ENCODE measurements at places on chromosomes 1 and 21.
A peak's percentile ranks its signal among the peaks of the same experiment; 100 is the strongest.

- DNase-seq: no peak
Observed at GRCh38 chr1:35316264-35316663, 47.8 kb downstream of the ZMYM4 start.

- DNase-seq: no peak
Observed at GRCh38 chr1:20612221-20612746, 21.0 kb upstream of the PINK1 start.

- DNase-seq: no peak
Observed at GRCh38 chr1:180584869-180585268, 26.1 kb downstream of the OVAAL start.

DNA sequence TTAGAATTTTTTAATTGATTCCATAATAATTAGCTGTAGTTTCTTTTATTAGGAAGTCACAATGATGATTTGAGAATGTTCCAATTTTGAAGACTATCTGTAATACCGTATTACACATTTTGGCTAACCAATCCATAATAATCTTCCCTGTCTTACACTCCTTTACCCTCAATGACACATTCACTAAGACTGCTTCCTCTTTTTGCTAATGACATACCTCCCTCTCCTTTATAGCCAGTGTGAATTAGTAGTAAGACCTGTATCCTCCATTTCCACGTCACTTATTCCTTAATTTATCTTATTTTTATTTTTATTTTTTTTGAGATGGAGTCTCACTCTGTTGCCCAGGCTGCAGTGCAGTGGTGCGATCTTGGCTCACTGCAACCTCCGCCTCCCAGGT lies 10.1 kb downstream of the KDM1A start:
- DNase-seq: no peak

GRCh38 chr21:41012425-41012824 lies 155.5 kb upstream of the BACE2 start:
- no peak for DNase-seq

DNA sequence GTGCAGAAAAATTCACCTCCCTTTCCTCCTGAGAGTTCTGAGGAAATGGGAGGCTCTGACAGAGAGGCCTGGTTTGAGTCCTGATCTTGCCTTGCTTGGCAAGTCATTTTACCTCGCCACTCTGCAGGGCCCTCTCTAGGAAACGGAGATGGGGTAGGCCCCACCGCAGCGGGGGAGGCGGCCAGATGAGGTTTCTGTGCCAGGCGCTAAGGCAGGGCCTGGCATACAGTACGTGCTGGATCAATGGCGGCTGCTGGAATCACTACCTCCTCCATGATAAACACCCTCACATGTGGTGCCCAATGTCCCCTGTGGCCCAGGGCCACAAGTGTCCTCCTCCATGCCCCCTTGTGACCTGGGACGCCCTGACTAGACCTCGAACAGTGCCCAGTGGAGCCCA lies 499 bp upstream of the PLEKHG5 start:
- DNase-seq: no peak

GRCh38 chr1:110144366-110144765 lies 5.9 kb upstream of the SLC6A17 start:
- DNase-seq: no peak

DNA sequence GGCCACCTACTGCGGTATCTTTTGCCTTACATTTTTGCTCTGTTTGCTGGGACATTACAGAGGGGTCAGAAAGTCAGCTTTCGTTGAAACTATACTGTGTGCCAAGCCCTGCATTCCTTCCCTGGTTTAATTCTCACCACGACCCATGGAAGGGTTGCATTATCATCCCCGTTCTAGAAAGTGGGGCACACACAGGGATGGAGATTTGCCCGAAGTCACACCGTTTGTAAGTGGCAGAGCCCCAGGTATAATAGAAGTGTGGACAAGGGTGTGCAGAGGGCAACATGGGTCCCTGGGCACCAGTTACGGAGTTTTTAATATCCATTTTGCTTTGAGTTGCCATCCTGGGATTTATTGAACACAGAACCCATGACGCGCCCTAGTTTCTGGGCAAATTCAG lies 11.8 kb downstream of the DMRTB1 start:
- no peak for DNase-seq

GRCh38 chr1:38745476-38746401 lies 113.8 kb downstream of the RRAGC start:
- DNase-seq: no peak

GRCh38 chr1:152970495-152970894 lies at the start of gene SPRR4:
Gene SPRR4 (plus strand): TSS chr1:152970648. CDS start chr1:152971891, 1,243 bp downstream.
- DNase-seq: no peak

DNA sequence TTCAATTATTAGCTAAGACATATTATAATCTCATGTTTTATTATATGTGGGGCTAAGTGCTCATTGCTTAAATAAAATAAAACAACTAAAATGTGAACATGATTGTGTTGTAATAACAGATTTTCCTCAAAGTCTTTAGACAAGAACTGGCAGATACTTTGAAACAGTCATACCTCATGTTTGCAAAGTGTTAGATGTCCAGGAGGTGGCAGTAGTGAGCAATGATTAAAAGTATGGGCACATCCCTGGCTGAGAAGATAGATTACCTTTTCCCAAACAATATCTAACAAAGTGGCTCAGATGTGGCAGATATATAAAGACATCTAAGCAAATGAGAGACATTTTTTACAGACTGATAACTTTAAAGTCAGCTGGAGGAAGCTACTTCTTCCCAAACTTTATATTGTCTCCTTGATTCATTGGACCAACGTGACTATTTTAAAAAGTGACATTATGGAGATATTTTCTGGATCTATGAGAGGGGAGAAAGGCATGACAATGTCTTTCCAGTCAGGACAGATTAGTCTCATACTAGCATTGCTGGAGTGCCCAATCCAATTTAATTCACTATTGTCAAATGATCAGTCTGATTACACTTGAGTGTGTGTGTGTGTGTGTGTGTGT lies 269.8 kb downstream of the S1PR1 start:
- DNase-seq: peak; percentile 24

- no peak for DNase-seq
Observed at GRCh38 chr21:46188226-46189212, 4.3 kb upstream of the SPATC1L start.

GRCh38 chr1:105483436-105483835 lies 1573.0 kb upstream of the PRMT6 start:
- DNase-seq: no peak

DNA sequence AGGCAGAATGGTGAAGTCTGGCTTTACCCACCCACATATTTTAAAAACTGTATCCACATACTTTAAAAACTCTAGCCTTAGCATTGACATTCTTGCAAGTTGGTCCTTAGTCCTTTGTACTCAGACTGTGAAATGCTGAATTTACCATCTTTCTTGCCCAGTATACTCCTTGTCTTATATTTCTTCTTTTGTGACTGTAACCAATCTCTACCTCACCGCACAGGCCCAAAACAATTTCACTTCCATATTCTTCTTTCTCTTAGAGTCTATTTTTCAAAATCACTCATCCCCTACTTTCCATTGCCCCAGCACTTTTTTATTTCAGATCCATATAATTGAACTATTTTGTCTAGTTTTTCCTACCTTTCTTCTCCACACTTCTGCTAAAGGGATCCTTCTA lies 892.4 kb upstream of the B3GALT2 start:
- no peak for DNase-seq

DNA sequence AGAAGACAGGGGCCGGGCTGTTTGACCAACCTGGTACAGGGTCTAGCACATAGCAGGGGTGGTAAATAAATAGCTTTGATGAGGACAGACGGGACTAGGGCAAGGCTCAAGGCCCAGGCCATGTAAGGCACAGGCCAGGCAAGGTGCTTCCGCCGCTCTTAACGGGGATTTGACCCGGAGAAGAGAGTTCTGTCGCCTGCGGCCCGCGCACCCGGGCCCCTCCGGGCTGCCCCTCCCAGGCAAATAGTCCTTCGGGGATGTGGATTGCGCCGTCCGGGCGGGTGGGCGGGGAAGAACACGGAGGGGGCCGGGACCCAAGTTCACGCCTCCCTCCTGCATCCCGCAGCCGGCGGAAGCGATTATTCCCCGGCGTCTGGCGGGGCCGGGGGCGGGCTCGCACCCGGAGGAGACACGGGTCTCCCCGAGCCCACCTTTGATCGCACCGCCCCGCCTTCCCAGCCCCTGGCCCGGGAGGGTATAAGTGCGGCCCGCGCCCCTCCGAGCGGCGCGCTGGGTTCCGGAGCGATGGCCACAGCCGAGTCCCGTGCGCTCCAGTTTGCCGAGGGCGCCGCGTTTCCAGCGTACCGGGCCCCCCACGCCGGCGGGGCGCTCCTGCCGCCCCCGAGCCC lies at the start of gene MIXL1:
Gene MIXL1, plus strand, starts transcription at position 508 of the 629 bp plus-strand sequence. Its CDS starts 18 bp downstream, at position 526.
- DNase-seq: peak; percentile 14

DNA sequence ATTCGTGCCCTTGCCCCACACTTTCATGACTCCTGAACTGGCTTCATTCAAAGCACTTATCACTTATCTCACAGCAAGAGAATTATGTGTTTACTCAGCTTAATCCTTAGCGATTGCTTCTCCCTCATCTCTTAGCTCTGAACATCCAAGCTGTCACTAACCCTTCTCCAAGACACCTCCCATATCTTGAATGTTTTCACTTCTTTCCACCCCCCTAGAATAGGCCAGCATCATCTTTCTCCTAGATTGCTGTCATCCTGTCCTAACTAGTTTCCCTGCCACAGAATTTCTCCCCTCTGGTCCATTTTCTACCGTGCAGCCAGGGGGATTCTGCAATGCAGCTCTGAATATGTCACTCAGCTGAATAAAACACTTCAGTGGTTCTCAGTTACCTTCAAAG lies 68.6 kb upstream of the SPATA6 start:
- DNase-seq: no peak

DNA sequence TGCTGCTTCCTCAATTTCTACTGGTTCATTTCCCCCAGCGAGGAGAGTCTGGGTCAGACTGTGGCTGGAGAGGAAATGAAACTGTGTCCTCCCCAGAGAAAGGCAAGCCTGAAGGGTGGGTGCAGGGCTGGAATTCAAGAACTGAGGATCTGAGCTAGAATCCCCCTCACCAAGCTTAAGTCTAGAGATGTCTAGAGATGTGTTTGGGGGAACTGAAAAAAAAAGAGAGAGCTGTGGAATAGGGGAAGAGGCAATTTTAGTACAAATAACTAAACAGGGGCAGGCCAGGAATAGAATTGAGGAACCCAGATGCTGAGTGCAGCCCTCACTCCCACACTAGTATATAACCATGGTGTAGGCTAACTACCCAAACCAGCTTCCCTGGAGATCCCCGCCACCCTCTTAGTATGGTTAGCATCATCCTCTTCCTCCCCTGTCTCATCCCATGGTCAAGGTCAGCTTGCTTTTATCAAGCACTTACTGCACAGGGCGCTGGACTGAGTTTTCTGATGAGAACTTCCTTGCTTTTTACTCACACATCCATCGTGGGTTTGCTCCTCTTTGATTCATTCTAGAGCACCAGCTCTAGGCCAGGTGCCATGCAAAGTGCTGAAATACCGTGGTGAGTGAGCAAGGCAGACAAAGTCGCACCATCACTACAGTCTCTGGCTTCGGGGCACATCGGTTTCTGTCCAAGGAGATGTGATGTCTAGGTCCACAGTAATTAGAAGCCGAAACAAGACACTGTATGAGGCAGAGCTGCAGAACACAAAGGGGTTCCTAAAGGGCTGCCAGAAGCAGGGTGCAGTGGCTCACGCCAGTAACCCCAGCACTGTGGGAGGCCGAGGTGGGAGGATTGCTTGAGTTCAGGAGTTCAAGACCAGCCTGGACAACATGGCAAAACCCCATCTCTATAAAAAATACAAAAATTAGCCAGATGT lies 112.9 kb upstream of the IPO9 start:
- DNase-seq: peak; percentile 21

- DNase-seq: no peak
Observed at GRCh38 chr21:24023402-24023801, 1583.9 kb downstream of the MRPL39 start.

DNA sequence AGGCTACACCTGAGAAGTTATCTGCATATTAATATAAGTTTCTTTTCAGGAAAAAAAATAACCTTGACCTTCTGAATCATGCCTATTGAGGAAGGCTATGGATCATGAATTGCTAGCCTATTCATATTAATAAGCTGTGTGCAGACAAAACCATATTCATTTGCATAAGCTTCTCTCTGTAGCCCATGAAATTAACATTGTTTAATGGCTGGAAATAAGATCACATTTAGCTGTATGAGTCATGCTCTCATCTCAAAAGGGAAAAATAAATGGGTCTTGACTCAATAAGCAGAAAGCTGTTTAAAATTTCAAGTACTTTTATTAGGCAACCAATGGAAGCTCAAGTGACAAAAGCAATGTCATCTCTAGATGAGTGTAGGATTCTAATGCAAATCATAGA lies 330.0 kb upstream of the DEPDC1 start:
- no peak for DNase-seq

DNA sequence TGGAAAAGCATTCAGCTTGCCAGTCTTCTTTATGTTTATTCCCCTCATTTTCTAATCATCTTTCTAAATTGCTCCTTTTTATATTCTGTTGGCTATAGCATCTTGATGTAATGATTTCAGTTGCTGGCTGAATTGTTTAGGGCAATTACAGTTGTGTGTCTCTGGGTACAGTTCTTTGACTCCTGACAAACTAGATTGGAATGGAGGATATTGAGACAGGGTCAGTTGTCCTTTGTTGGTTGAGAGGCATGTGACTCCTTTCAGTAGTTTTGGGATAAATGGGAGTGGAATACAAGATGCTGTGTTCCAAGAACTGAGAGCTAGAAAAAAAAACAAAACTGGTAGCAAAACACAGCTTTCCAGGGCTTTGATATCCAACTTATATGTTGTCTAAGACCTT lies 1.5 kb downstream of the CENPF start:
- no peak for DNase-seq

- DNase-seq: peak; percentile 50
Observed at GRCh38 chr1:206925106-206925736, 3.5 kb upstream of the FCMR start.

DNA sequence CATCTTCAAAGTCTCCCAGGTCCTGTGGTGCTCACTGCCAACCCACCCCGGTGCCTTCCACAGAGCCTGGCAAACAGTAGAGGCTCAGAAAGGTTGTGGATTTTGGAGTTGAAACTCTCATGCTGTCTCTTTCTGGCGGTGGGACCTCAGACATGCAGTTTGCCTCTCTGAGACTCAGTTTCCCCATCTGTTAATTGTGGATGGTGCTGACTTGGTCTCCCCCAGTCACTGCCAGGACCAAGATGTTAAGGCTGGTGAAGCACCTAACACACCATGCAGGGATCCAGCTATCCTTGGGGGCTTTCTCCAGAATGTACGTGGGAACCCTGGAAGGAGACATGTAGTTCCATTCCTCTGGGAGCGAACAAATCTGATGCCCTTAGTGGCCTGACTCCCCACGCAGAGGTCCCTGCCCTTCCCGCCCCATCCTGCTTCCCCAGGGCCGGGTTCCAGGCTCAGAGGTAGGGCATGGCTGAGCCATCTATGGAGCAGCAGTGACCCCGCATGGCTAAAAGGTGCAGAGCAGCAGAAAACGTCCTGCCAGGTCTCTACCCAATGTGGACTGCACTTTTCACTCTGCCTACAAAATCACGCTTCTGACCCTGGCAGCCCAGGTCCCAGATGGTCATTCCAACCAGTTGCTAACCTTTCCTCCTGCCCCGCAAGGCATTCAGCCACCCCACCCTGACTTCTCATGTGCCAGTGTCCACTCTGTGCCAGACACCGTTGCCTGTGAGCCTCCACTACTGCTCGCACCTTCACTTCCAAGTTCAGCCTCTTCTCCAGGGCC lies 9.2 kb upstream of the TTC22 start:
- peak; percentile 61 for DNase-seq

GRCh38 chr1:200437556-200438203 lies 27.8 kb upstream of the ZNF281 start:
- DNase-seq: no peak

- no peak for DNase-seq
Observed at GRCh38 chr1:33082575-33083108, 1.7 kb downstream of the AZIN2 start.

All from memory B cell (primary cell).